ENCODE measurements at places on chromosomes 3 and 15.

- peak; percentile 59 for DNase-seq
These were observed 700 bp upstream of the EDEM1 start for GRCh38 chr3:5186858-5187155.

GRCh38 chr3:44184319-44184953, 57.2 kb upstream of the TOPAZ1 start:
- DNase-seq = no peak

DNA sequence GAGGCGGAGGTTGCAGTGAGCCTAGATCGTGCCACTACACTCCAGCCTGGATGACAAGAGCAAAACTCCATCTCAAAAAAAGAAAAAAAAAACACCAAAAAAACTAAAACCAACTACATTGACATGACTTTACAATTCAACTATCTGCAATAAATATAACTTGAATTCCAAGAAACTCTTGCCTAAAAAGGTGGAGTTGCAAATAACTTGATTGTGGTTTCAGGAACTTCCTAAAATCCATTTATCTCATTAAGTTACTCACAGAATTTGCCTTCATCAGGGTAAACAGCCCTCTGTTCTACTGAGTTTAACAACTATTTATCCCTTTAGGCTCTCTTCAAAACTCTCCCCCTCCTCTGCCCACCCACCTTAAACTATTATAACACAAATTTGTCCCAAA, 2.7 kb upstream of the MAPK6 start:
- no peak for DNase-seq

DNA sequence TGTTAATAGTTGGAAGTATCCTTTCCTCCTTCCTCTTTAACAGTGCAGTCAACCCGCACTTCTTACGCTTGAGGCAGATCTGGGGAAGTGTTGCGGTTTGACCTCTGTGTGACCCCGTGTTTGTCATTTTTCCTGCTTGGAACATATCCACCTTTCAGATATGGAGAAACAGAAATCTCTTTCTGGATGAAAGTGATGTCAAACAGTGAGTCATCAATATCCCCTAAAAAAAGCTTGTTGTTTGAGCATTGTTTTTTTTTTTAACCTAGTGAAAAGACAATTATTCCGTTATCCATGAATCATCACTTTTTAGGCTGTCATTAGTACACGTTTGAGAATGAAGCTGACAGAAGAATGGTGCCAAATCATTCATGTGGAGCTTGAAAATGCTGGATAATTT, 293.7 kb downstream of the ARPP21 start:
- peak; percentile 89 for DNase-seq

GRCh38 chr15:51155891-51156290, 61.2 kb upstream of the TNFAIP8L3 start:
- no peak for DNase-seq

GRCh38 chr3:58200846-58201355, 9.9 kb downstream of the DNASE1L3 start:
- no peak for DNase-seq

DNA sequence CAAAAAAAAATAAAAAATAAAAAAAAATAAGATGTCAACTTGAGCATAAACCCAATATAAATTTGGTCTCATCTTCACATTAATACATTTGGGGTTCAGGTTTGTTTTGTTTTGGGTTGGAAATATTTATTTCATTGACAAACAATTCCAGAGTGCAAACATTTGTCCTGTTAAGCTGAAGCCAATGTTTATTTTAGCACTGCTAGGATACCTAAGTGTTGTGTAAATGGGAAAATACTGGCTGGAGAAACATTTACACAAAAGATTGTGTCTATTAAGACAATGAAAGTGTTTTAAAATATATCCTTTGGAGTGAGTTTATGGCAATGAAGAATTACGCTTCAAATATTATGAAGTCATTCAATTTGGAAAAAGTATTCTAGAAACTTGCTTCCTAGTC, 91.1 kb downstream of the MEIS2 start:
- no peak for DNase-seq

DNA sequence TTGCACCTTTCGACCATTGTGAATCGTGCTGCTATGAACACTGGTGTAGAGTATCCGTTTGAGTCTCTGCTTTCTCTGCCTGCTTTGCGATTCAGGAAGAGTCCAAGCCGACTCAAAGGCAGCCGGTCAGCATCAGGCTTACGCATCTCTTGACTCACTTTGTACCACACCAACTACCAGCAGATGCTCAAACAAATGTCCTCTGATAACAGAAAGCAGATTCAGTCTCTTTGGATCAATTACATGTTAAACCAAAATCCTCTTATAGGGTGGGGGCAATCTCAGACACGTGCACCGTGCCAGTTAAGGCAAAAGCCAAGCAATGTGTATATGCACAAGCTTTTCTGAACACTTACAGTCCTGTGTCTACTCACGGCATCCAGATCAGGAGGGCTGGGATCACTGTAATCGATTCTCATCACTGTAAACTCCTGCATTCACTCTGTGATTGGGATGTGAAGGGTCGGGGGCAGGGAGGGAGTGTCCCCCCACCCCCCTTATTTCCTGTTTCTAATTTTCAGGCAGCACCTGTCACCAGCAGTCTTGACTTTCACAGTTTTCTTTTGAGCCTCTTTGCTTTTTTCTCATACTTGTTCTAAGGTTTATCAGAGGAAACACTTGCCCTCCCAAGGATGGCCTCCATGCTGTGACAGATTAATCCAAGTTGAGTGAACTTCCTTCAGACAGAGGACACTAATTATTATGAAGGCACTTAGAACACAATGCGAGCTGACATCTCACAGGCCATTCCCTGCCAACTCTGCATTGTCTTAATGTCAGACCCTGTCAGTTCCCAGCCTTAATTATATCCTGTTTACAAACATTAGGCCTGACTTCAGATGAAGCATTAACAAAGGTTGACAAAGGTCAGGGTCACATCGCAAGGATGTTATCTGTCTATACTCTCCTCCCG, 153.5 kb downstream of the MECOM start:
- no peak for DNase-seq

DNA sequence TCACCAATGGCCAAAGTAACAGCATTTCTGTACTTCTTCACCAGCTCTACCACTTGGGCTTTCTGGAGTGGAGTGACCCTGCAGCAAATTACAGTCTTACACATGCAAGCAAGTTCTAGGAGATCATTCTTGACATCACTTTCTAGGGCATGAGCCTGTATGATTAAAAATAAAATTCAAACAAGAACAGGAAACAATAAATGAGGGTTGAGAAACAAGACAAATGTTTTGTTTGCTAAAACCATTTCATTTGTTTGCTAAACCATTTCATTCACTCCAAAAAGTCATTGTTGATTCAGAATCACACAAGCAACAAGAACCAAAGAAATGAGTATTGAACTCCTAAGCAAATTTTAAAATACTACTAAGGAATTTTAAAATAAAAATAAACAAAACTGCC, 220.9 kb downstream of the ATP8B4 start:
- no peak for DNase-seq

Measured in foreskin fibroblast (primary cell).